ENCODE measurements at places on chromosomes 12 and 14. TPM values are rescaled to one million over a fixed set of nuclear protein-coding genes. Genes with fewer than 3 reads are reported as not detected.

BCL11B gene
- total RNA-seq, result 0.14 TPM

RGS6 gene
- total RNA-seq, result 23.3 TPM

EGLN3 gene
- 136 TPM for total RNA-seq

CSRP2 gene
- 55.8 TPM for total RNA-seq

HAL gene
- total RNA-seq, result 0.68 TPM
